ENCODE measurements at places on chromosomes 5 and 9. TPM values are rescaled to one million over a fixed set of nuclear protein-coding genes. Genes with fewer than 3 reads are reported as not detected.

The IL13 gene
- total RNA-seq: 3.9 TPM

The CCDC107 gene
- 7.9 TPM for total RNA-seq

DNA sequence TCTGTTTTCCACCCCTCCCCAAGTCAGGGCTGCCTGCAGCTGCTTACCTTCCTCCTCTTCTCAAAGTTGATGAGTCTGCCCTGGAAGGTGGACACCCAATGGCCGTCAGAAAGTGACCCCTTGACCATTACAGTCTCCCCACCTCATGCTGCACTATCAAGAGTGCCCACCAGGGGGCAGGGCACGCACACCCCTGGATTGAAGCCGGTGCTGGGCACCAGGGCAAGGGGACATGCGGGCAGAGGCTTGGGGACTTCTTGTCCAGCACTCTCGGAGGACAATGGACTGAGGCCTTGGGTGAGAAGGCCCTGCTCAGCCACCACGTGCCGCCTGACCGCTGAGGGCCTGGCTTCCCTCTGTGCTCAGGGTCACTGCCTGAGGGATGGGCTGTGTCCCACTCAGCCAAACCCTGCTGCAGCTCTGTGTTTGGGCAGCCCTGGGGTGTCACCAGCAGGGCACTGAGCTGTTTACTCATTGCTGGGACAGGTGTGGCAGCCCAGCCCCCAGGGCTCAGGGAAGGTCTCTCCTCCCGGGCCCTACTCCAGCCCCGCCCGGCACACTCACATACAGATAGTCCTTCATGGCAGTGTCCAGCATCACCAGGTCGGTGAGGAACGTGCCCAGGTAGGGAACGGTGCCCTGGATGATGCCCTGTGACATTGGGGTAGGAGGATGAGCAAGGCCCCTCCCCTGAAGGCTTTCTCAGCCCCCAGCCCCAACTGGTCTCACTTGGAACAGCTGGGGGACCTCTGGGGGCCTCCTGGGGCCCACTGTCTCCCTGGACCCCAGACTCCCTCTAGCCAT lies 17.7 kb downstream of the RALGDS start:
- peak; percentile 68 for DNase-seq

DNA sequence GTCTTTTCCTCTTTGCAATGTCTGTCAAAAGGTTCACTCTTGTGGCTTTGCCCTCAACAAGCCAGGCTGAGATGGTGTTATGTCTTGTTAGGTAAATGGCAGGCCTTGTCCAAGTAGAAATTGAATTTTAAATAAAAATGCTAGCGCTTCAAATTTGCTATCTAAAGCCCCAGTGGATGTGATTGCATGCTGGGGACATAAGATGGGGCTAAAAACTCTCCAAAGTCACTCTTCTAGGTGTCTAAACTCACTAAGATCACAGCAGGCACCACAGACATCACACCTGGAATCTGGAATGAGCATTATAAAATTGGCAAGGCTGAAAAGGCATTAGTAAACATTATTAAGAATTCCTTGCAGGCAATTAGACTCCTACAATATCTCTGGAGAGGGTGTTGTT lies 262.7 kb upstream of the CLINT1 start:
- DNase-seq: no peak

GRCh38 chr9:131349522-131349880 lies 44.4 kb upstream of the PRRC2B start:
- no peak for DNase-seq

All from activated CD4-positive, alpha-beta T cell treated with anti-CD3 and anti-CD28 coated beads for 36 hours (primary cell).